ENCODE measurements at places on chromosomes 6 and 20. TPM values are rescaled to one million over a fixed set of nuclear protein-coding genes. Genes with fewer than 3 reads are reported as not detected.

- H3K4me1 ChIP-seq = peaks cover 16% of the 10 kb centered on the region
- DNase-seq = no peak
- no peak overlapping the region for H3K4me3 ChIP-seq
- no peak overlapping the region for H3K27ac ChIP-seq
- H3K36me3 ChIP-seq = peaks cover 20% of the 10 kb centered on the region
- no peaks in the 10 kb centered on the region for H3K27me3 ChIP-seq
Measured at GRCh38 chr6:135030056-135030473, 24.6 kb downstream of the HBS1L start.

DNA sequence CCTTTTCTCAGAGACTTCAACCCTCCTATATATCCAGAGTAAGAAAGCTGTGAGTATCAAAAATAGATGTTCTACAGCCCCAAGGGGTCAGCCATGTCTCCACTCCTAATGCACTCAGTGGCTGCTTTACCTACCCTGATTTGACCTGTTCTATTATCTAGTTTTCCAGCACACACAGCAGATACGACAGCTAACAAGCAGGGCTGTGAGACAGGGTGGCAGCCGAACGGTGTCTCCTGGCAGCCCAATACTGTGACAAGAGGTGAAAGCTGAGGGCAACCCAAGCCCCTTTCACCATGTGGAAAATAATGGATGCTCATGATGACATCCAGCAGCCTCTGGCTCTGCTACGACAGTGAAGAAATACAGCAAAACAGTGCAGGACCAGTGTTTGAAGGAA is 67.9 kb downstream of the KIF13A start:
- H3K36me3 ChIP-seq = no peaks in the 10 kb centered on the region
- no peak overlapping the region for H3K4me3 ChIP-seq
- H3K4me1 ChIP-seq = peaks cover 33% of the 10 kb centered on the region
- H3K27ac ChIP-seq = no peak overlapping the region
- no peak for DNase-seq

- no peaks in the 10 kb centered on the region for H3K36me3 ChIP-seq
- H3K27me3 ChIP-seq = no peaks in the 10 kb centered on the region
- peak overlapping the region; percentile 27 for H3K4me3 ChIP-seq
- H3K4me1 ChIP-seq = peaks cover 10% of the 10 kb centered on the region
Measured at GRCh38 chr6:80335121-80335531, 228.7 kb downstream of the BCKDHB start.

- H3K4me1 ChIP-seq = no peaks in the 10 kb centered on the region
- DNase-seq = no peak
- no peak overlapping the region for H3K27ac ChIP-seq
- H3K27me3 ChIP-seq = no peaks in the 10 kb centered on the region
Measured at GRCh38 chr6:53474010-53474409, 70.9 kb downstream of the GCLC start.

DNA sequence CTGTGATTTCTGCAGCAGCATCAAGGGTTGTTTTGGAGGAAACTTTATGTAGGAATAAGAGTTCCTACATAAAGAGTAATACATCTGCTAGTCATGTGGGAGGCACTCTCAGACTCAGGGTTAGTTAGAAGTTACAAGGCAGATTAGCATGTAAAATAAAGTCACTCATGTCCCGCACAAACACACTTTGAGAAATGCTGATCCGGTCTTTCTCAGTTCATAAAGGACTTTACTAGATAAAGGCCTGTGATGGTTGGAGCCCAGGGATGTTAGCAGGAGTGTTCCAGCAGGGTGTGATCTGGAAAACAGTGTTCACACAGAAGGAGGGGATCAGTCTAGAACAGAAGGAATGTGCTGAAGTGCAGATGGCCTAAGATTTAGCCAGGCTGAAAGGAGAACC is 33.1 kb upstream of the NOP56 start:
- H3K27me3 ChIP-seq = no peaks in the 10 kb centered on the region
- no peak overlapping the region for H3K27ac ChIP-seq
- DNase-seq = no peak
- no peaks in the 10 kb centered on the region for H3K4me1 ChIP-seq
- H3K4me3 ChIP-seq = no peak overlapping the region

The CCN5 gene
- total RNA-seq = 400 TPM

The HTR1E gene
- total RNA-seq = not detected

The IRF4 gene
- total RNA-seq = 1.4 TPM

The FKBP5 gene
- total RNA-seq = 600 TPM

All from tibial nerve (tissue), 4 donors.